Heart left ventricle (tissue), 16 donors: ENCODE measurements at places on chromosomes 2 and 18. TPM values are rescaled to one million over a fixed set of nuclear protein-coding genes. Genes with fewer than 3 reads are reported as not detected.

DNA sequence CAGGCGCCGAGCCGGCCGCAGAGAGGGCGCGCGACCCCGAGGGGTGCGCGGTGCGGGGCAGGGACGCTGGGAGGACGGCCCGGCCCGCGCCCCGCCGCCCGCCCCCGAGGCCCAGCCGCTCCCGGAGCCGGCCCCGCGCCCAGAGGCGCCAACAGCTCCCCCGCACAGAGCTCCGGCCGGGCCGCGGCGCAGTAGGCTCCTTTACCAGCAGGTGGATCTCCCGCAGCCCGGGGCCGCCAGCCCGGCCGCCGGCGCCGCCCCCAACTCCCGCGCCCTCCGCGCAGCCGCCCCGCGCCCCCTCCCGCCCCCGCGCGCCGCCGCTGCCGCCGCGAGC lies 258 bp downstream of the MGAT4A start:
- DNase-seq, result peak; percentile 56

Gene PLB1
- 2.3 TPM for total RNA-seq

DNA sequence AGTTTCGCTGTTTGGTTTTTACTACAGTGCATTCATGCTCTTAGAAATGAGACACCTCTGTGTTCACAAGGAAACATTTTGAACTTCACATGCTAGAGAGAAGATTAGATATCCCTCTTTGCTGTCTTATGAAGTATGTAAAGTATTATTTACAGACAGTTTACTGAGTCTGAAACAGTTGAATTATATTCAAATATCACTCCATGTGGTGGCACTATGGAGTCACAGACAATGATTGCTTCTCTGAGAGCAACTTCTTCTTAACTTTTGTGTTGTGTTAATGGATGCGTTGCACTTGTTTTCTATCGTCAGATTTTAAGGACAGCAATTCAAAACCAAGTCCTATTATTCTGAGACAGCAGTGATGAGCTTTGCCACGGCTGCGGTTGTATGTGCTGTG lies 823.6 kb downstream of the GALR1 start:
- no peak for DNase-seq

Gene CXCR2
- 0.32 TPM for total RNA-seq

DNA sequence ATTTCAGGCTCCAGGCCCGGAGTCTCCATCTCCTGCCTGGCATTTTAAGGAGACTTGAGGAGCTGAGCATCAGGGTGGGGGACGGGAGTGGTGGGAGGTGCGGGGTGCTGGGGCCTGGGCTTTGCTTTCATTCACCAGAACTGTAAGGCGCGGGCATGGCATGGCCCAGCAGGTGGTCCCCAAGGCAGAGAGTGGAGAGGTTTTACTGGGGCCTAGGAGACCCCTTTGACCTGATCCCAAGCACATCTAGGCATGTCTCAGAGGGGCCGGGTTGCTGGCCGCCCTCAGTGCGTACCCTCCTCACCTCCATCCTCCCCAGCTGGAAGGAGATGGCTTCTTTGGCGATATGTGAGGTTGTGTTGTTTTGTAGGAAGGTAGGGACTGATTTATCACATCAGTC lies 172.5 kb downstream of the KLHL29 start:
- DNase-seq, result no peak

- DNase-seq, result no peak
These were observed 5.2 kb downstream of the TMEM214 start for GRCh38 chr2:27038012-27038411.

DNA sequence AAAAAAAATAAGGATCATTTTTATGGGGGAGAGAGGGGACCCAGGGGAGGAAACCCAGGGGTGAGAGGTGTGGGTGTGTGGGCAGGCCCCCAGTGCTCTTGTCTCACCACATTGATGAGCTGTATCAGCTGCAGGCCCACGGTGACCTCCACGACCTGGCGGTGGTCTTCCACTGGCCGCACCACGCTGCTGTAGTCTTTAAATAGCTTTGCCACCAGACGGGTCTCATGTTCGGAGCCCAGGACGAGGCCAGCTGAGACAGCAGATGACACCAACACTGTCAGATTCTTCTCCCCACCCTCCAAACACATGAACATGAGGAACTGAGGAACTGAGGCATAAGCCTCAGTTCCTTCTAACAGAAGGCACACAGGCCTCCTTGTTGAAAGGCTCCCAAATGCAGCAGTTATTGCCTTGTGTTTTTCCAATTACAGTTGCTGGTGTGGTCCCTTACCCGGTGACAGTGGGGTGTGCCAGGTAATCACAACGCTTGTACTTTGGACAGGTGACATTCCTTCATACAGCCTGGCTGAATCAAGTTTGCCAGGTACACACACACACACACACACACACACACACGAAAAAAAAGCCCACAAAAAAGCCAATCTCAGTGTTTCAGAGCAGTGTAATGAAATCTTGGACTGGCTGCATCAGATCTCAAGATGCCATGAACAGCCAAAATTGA lies 4.7 kb downstream of the CHRNA1 start:
- DNase-seq, result no peak

GRCh38 chr2:857937-858336 lies 92.7 kb upstream of the SNTG2 start:
- DNase-seq, result no peak

Gene MTLN
- 217 TPM for total RNA-seq

- DNase-seq, result no peak
These were observed 65.3 kb downstream of the KCNF1 start for GRCh38 chr2:10977003-10977402.

GRCh38 chr2:47906157-47907038 lies at the start of gene FBXO11:
Gene FBXO11, minus strand, starts transcription at chr2:47906498. Its CDS starts 778 bp downstream, at chr2:47905720.
- DNase-seq, result peak; percentile 98

DNA sequence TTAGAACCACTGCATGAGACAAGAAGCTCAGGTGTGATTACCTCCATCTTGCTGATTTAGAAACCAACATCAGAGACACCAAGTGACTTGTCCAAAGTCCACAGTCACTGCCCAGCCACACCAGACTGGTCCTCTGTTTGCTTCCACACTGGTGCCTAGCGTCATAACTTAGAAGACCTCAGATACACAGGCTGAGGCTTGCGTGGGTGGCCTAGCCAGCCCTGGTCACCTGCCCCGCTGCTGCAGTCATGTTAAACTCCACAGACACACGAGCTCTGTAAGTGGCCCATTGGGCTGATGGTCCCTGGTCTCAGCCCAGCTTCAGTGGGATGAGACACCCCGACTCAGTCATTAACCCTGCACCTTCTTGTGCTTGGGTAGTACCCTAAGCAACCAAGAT lies 47.1 kb downstream of the CNGA3 start:
- no peak for DNase-seq

- DNase-seq, result no peak
These were observed 282.3 kb downstream of the EIPR1 start for GRCh38 chr2:3094999-3095958.

Gene BCL11A
- 20.2 TPM for total RNA-seq

Gene ATP6V1B1
- total RNA-seq, result not detected

Gene C2orf66
- total RNA-seq, result 0.16 TPM

- no peak for DNase-seq
These were observed 195.5 kb upstream of the APCDD1 start for GRCh38 chr18:10258836-10259474.

- DNase-seq, result no peak
These were observed 43.1 kb downstream of the PELI1 start for GRCh38 chr2:64101141-64101591.

Gene MAP3K19
- total RNA-seq, result not detected

GRCh38 chr2:113390124-113390849 lies 47.2 kb upstream of the ZNG1B start:
- peak; percentile 33 for DNase-seq

Gene CACNB4
- 1.5 TPM for total RNA-seq

DNA sequence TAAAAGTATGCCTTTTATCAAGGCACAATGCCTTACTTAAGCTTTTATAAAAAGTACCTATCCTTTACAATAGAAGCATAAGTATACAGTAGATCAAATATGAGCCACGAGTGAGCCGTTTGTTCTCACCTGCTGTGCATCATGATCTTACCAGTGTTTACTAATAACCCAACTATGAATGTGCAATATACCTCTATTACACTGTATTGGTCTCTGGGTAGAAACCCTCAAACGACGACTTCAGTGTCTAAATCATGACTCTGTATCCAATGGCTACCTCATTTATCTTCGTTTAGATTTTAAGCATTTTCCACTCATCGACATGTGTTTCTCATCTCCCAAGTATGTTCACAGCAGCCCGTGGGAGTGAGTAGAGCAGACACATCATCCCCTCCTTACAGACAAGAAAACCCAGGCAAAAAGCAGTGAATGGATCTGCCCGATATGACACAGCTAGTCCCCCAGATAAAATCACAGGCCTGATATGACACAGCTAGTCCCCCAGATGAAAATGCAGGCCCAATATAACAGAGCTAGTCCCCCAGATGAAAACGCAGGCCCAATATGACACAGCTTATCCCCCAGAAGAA lies 279.8 kb downstream of the TNS1 start:
- DNase-seq, result no peak

- DNase-seq, result no peak
These were observed 100.6 kb downstream of the LIPG start for GRCh38 chr18:49662506-49662905.

- DNase-seq, result no peak
These were observed 164.3 kb downstream of the LTBP1 start for GRCh38 chr2:33111002-33111446.

DNA sequence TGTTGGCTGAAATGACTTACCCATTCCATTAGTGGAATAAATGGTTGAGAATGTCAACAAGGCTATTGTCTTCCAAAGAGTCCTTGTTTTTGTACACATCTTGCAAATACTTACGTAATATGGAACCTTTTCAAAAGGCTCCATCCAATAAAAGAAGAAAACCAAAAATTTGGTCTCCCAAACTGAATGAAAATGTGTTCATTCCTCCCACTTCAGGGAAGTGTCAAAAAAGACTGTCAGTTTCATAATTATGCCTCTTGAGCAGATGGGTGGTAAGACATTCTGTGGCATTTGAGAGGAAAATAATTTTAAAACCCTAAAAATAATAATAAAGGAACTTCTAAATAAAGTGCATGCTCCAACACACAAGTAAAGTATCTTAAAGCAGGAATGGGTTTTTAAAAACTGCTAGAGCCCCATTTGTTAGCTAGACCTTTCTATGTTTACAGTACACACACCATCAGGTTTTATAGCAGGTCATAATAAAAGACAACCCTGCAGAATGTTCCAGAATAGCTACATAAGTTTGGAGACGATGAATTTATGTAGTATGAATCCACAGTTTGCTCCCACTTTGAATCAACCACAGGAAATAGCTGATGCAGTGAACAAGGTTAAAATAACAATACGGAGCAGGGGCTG lies 843.7 kb downstream of the LRRTM4 start:
- DNase-seq, result no peak
